Body of pancreas (tissue), 4 donors: ENCODE measurements at places on chromosomes 6 and 20. TPM values are rescaled to one million over a fixed set of nuclear protein-coding genes. Genes with fewer than 3 reads are reported as not detected.

DNA sequence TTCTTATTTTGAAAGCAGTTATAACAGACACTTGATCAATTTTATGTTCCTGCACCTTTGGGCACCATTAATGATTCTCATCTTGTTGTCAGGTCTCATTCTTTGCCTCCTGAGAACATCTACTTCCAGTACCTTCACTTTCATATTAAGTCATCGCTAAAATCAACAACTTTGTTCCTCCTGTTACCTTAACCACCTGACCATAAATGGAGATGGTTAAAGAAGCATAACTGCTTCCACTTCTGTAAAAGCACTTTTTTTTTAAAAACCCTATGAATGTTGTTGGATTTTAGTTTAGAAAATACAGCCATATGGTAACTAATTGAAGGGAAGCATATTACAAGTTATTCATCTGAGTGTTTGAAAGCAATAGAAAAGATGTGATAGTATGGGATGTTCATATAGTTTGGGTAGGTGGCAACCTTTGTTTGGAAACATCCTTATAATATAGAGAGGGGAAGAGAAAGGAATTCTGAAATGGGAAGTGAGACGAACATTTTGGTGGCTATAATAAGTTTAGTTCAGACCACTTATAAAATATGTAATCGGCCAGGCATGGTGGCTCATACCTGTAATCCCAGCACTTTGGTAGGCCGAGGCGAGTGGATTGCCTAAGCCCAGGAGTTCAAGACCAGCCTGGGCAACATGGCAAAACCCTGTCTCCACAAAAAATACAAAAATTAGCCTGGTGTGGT lies 53.9 kb downstream of the AFG1L start:
- DNase-seq, result no peak

GRCh38 chr6:55543633-55544309 lies 35.2 kb downstream of the HMGCLL1 start:
- no peak for DNase-seq

DNA sequence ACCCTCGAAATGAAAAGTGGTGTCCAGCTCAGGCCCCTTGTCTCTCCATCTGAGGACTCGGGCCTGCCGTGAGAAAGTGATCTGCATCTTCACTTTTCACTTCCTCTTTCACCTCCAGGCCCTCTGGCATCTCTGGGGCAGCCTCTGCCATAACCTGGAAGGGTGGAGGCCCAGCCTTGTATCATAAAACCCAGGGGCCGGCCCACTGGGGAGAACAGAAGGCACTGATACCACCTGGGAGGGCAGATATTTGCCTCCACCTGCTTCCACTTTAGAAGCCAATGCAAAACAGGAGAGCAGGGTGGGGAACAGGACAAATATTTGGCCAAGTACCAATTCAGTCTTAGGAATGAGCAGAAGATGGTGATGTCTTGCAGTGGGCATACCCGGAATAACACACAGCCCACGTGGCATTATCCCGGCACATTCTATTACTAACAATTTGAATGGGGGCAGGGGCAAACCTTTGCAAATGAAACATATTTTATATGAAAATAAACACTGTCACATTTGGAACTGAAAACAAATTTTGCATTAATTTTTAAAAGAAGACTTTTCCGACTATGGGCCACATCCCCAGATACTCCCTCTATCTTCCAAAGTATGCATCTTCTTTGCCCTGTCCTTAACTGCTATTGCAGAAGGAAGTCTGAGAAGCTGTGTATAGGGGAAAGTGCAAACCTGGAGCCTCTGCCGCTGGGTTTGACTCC lies 69.2 kb upstream of the TBC1D7 start:
- no peak for DNase-seq

DNA sequence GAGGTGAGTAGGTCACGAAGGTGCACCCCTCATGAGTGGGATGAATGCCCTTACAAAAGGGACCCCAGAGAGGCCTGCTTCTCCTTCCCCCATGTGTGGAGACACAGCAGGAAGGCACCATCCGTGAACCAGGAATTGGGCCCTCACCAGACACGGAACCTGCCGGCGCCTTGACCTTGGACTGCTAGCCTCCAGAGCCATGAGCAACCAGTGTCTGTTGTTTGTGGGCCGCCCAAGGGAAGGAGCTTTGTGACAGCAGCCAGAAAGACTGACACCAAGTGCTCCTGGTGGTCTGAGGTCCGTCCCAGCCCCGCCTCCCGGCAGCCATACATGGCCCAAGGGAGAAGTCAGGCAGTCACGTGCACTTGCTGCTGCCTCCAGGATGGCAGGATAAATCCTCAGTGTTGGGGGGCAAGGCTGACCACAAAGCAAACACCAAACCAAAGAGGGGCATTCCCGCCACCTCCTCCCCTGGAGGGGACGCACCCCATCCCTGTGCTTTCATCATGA lies 29.3 kb downstream of the CDH4 start:
- DNase-seq, result no peak

- no peak for DNase-seq
These were observed 6.0 kb downstream of the LAMA5 start for GRCh38 chr20:62360854-62361798.

GRCh38 chr20:11051136-11051535 lies 377.3 kb upstream of the JAG1 start:
- DNase-seq, result no peak

DNA sequence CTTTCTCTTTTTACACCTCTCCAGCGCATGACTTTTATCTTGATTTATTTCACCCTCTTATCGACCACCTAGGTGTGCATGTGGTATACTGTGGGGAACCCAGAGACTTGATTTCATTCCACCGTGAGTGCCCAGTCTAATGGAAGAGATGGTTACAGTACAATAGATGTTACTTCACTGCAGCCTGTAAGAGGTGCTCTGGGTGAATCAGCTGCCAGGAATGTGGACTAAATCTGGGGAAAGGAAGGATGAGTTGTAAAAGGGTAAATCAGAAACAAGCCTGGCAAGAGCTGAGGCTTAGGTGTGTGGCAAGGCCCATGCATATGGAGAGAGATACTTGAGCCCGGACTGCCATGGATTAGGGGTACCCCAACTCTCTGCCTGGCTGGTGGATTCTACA lies 7.4 kb downstream of the STK35 start:
- no peak for DNase-seq

- DNase-seq, result no peak
These were observed 15.2 kb upstream of the SSR1 start for GRCh38 chr6:7328243-7328642.

Gene SLC17A1
- not detected for total RNA-seq

DNA sequence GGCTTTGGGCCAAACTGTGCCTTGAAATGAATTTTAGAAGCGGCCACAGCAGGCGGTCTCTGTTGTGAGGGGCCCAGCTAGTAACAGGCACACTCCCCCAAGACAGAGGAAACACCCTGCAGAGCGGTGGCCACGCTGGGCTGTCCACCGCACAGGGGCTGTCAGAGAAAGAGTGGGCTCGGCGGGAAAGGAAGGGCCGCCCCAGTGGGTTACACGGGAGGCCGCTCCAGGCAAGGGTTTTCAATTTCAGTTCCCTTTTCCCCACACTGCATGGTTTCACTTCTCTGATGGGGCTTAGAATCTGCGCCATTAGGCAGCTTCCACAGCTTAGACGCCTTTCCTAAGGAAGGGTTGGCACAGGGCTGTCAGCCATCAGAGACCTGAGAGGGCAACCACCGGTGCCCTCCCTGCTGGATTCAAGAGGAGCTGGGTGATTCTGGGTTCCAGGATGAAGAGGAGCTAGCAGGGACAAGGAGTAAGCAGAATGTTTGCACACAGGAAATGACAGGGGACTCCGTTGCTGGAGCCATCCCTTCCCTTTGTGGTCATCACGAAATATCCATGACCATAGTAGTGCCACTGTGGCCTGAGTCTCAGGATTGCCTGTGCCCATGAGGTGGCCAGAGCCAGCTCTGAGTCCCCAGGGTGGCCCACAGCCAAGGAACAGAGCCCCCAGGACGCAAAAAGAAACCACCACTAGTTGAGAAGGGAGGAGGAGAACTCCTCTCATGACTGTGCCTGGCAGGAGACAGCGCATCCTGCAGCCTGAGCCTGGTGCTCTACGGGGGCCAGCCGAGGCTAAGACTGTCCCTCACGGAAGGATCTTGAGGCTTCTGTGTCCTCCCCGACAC lies 282.7 kb downstream of the NRN1 start:
- DNase-seq, result peak; percentile 29

DNA sequence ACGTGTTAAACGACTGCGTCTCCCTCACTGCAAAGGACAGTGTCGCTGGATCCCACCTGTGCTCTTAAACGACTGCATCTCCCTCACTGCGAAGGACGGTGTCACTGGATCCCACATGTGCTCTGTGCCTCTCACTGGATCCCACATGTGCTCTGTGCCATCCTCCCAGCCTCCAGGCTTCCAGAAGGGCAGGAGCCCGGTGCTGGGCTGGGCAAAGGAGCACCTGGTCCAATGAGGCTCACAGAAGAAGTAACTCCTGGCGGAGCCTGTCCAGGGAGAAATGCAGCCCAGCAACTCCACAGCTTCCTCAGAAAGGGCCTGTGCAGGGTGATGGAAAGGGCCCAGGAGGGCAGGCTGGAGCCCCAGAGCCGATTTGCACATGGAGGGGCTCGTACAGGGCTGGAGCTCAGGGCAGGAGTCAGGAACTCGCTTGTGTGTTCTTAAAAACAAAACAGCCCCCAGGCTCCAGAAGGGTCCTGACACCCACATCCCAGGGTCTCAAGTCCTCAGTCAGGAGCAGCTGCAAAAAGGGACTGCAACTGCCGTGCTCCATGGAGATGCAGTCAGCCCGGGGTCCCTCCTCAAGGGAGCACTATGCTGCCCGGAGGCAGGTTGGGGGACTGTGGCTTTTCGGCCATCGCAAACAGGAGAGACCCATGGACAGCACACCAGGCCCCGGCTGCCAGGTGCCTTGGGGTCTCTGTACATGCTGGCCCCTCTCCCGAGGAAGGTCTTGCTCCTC lies 52.7 kb downstream of the DLL1 start:
- DNase-seq, result no peak

DNA sequence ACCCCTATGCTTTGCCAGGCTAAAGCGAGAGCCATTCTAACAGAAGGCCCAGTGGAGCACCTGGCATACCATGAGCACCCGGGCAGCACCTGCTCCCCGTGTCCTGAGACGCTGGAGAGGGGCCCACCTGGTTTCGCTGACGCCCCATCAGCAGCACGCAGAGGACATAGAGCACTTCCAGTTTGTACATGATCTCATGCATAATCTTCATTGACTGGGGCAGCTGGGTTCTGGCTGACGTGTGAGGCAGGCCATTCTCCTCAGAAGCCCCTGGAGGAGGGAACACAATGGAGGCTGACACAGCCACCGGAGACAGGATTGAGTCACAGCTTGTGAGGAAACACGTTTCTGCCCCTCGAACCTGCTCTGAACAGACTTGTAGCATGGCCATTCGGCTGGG lies 65.4 kb downstream of the MYH7B start:
- peak; percentile 35 for DNase-seq

DNA sequence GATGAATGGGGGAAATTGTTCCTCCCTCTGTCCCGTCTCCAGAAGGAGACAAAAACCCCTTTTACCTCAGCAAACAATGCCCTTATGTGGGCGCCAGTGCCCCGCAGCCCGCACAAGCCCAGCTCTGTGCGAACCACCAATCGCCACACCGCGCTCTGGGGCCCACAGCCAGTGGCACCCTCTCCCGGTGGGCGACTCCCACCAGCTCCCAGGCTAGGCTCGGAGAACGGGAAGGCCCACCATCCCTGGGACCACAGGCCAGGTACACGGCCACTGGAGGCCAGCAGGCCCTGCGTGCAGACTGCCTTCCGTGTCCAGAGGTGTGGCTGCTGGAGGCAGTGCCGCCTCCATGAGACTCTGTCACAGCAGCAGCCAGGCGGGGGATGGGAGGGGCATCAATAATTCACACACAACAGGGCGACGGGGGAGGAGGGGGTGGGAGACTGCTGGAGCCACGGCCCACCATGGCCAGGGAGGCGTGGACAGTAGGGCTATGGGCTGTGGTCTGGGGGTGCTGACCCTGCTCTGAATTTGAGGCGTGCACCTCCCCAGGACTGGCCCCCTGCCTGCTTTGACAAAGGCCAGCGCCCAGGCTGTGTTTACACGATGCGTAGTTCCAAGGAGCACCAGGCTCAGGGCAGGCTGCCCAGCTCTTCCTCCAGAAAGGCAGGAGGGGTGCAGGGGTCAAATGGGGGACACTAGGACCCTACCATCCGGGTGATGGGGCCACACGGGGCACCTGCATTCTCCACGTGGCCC lies 105.7 kb downstream of the ASXL1 start:
- DNase-seq, result peak; percentile 84

GRCh38 chr6:24327756-24328155 lies 30.1 kb downstream of the DCDC2 start:
- no peak for DNase-seq

GRCh38 chr6:13712599-13712898 lies 914 bp upstream of the RANBP9 start:
- DNase-seq, result no peak

DNA sequence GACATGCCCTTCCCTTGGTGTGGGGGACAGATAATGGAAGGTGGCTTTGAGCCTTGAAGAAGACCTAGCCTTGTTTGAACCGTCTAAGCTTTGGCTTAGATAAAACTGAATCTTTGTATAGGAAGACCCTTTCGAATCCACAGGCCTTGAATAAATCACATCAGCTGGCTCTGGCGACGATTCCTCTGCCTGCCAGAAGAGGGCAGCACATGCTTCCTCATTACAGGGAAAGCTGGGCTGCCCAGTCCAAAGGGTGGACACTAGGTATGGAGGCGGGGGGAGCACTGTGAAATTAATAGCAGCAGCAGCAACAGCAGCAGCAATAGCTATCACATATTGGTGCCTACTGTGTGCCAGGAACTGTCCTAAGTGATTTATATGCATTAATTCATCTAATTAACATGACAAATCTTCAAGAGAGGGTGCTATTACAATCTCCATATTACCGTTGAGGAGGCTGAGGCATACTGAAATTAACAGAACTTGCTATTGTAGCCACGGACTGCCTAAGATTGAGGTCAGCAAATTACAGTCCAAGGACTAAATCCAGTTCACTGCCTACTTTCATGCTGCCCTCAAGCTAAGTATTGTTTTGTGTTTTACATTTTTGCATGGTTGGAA lies 85.1 kb downstream of the CLIC5 start:
- DNase-seq, result peak; percentile 79

Gene ID4
- total RNA-seq, result 72.5 TPM

Gene UBD
- total RNA-seq, result 10.1 TPM

Gene RSPO3
- 1.6 TPM for total RNA-seq

DNA sequence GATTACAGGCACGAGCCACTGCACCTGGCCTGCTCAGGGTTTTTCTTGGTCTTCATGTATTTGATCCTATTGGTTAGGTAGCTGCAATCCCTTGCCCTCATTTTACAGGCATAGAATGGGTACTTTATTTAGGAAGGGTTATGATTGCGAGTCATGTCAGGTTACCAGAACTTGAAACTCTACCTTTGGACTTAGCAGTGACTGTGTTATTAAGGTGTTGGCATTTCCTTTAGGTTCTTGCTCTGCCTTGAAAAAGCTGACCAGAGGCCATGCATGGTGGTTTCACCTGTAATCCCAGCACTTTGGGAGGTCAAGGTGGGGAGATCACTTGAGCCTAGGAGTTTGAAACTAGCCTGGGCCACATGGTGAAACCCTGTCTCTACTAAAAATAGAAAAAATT lies 24.5 kb downstream of the JARID2 start:
- DNase-seq, result no peak

Gene EIF2S2
- 40.2 TPM for total RNA-seq

Gene RBBP8NL
- 2.3 TPM for total RNA-seq

DNA sequence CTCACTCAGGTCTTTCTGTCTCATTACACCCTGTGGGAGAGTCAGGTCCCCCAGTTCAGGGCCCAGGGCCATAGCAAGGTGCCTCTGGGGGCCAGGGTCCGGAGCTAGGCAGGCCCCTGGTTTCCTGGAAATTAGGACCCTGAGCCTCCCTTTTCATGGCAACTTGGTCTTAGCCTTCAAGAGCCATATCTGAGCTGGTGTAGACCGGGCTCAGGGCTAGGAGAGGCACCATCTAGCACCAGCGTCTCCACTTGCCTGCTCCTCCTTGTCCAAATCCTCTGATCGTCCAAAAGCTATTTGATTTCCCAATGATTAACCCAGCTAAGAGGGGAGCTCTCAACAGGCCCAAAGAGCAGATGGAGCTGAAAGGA lies 5.6 kb downstream of the MDFI start:
- no peak for DNase-seq
